GOT3 (cell line): ENCODE measurements at places on chromosomes 13 and 19.
A peak's percentile ranks its signal among the peaks of the same experiment; 100 is the strongest.

DNA sequence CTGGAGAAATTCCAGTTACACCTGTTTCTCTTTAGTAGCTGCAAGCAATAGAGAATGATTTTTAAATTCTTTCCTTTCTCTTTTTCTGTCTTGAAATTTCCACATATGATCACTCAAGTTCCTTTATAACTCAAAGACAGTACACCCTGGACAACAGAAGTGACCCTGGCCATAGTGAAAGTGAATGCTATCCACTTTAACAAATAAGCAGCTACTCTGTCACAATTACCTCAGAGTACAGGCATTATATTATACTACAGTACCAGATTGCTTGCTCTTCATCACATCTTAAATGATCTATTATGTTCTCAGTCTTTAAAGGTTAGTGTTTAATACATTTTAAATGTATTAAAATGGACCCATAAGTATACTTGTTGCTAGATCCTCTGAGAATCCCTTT, 136.2 kb downstream of the KLF12 start:
- DNase-seq: no peak

DNA sequence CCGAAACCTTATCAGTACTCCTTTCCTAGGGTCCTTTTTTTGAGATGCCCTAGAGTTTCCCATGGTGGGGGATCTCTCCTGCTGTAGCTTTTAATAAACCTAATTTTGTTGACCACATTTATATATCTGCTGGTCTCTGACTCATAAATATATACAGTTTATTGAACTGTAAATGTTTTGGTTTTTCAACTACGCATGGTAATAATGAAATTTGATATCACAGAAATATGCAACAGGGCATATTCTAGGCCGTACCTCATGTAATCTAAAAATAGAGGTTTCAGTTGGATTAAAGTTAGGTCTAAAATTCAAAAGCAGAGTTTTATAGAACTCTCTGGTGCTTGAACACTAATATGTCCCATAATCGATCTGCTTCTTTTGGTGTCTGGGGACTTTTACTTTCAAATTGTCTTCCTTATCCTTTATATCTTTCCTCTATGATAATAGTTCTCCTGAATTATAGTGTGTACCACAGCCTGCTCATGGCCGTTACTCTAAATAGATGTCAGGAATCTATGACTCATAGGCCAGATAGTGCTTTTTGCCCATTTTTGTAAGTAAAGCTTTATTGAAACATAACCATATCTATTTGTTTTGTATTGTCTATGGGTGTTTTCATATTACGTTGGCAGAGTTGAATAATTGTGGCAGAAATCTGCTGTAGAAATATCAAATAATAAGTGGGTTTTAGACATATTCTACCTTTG, 324.8 kb upstream of the PCDH9 start:
- DNase-seq: no peak

GRCh38 chr13:67048821-67049150, 181.3 kb downstream of the PCDH9 start:
- DNase-seq: no peak

DNA sequence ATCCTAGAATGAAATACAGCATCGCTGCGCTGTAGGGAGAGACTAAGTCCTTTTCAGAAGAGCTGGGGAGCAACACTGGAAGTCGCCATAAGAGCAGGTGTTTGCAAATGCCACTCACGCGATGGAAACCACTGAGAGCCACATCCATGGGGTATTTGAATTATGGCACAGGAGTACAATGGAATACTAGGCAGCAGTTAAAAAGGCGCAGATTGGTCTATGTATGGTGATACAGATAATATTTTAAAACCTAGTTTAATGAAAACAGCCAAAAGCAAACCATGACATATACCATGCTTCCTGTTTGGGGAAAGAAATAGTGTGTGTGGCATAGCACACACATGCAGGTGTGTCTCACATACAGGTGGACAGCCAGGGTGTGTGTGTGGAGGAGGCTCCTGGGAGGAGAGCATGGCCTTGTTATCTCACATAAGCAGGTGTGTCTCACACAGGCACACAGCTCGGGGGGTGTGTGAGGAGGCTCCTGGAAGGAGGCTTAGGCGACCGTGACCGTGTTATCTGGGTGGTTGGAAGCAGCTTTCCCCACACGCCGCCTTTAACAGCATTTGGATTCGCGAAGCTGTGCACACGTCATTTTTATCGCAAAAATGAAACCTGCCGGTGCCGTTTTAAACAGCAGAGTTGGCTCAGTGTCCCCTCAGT, 33.6 kb downstream of the ADPRHL1 start:
- DNase-seq: no peak

GRCh38 chr13:109541081-109541480, 245.3 kb downstream of the IRS2 start:
- no peak for DNase-seq

DNA sequence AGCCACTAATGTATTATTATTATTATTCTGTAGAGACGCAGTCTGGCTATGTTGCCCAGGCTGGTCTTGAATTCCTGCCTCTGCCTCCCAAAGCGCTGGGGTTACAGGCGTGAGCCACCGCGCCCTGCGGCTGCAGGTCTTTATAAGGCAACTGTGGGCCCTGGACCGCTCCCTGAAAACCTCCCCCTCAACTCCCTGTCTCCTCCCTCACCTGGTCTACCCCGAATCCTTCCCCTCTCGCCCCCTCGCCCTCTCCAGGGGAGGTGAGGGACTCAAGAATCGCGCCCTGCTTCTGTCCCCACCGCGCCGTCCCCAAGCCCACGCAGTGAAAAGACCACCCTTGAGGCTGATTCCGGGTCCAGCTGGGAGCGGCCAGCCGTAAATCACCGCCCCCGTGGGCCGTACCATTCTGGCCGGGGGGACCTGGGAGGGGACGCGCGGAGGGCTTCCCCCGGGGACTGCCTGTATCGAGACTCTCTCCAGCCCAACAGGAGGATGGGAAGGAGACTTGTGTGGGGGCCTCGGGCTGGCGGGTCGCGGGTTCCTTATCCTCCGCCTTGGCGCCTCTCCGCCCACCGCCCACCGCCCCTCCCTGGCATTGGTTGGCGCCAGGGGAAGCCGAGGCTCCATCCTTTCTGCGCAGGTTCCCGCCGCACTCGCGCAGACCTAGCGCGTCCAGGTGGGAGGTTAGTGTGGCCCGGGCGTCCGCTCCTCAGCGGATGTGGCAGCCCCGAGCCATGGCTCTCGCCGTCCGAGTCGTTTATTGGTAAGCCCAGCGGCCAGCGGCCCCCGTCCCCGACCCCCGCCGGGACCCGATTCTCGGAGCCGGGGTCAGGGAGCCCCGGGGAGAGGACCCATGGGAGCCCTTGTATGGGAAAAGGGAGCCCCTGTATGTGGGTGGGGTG, at the start of gene SELENOW:
SELENOW (plus strand) TSS at position 655 of the 905 bp plus-strand sequence; CDS start at position 738, 83 bp downstream.
- peak; percentile 46 for DNase-seq

DNA sequence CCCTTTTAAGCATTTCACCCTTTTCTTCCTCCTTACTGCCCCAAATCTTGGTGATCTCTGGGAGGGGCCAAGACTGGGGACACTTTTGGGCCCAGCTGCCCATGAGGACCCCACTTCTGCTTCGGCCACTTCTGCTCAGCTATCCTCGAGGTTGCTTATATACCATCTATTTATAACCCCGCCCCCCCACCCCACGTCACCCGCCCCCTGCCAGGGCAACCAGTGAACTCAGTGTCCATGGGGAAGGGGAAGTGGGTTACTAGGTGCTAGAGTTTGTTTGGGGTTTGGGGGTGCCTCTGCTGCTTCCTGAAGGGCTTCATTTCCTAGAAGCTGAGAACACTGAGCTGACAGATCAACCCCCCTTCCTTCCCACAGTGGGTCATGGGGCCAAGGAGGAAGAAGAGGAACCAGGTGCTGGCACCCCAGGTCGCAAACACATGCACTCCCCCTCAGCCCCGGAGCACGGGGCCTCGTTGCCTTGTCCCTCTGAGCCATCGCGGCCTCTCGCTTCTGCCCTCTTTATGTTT, 6.1 kb upstream of the ADGRE5 start:
- no peak for DNase-seq

DNA sequence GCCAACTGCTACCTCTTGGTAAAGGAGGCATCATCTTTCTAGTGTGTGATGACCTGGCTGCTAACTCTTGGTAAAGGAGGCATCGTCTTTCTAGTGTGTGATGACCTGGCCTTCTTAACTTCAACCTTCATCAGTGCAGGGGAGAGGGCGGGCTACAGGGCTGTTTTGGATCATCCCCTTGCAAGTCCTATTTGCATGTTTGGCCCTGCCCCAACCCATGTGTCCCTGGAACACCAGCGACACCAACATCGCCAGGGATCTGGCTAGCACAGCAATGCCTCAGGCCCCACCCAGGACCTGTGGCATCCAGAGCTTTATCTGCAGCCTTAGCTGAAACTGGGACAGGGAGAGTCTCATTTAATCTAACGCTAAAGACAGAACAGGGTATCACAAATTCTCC, 492.4 kb downstream of the MYO16 start:
- no peak for DNase-seq

- DNase-seq: no peak
Observed at GRCh38 chr13:43783820-43784219, 3.0 kb downstream of the ENOX1 start.

DNA sequence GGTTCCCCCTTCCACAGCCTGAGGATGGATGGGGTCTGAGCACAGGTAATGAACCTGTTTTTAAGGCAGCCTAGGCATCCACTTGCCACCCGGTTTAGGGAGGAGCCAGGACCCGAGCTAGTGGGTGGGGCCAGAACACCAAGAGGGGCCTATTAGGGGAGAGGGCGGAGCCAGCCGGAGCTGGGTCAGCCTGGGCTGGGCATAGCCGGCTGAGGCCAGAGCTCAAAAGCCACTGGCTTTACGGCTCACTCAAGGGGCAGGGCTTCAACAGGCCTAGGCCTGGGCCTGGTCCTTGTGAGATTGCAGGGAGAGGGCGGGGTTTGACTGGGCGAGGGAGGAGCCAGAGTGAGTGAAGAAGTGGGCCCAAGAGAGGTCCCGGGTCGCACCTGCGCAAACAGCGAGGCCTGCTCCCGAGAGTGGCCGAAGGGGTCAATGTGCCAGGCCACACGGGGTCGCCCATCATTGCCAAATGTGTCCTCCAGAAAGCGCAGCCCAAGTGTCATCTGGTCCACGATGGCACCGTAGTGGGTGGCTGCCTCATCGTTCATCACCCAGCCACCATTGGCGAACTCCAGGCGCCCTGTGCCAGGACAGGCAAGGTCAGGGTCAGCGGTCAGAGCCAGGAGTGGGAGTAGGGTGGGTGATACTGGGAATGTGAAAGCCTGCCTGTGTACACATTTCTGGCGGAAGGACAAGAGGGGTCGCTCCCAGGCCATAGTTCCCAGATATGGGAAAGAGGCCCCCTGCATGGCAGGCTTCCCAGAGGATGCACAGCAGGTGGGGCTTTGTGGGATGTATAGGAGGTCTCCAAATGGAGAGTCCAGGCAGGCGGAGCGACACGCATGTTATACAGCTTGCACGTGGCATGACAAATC, 1.9 kb downstream of the MAN2B1 start:
- DNase-seq: no peak

- DNase-seq: no peak
Observed at GRCh38 chr13:22736084-22736767, 444.6 kb upstream of the SGCG start.

- DNase-seq: no peak
Observed at GRCh38 chr19:16460454-16460853, 11.3 kb downstream of the EPS15L1 start.
